Activated naive CD4-positive, alpha-beta T cell (primary cell): ENCODE measurements at places on chromosomes 16 and 17.
A peak's percentile ranks its signal among the peaks of the same experiment; 100 is the strongest.

- DNase-seq: no peak
Measured at GRCh38 chr17:76139801-76140660, 1.0 kb downstream of the FOXJ1 start.

DNA sequence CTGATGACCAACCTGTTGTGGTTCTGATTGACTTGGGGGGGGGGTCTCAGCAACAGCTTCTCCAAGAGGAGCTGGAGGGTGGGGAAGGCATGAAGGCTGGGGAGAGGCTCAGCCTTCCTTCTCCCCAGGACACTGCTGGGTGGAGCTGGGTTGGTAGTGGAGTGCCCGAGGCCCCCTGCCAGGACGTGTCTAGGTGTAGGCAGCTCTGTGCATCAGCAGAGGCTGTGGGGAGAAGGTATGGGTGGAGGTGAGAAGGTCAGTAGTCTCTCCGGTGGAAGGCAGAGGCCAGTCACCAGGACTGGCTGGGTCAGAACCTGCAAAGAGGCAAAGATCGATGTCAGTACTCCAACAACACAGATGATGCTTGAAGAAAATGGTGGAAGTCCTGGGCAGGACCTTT, 3.9 kb downstream of the CHAD start:
- no peak for DNase-seq

- peak; percentile 44 for DNase-seq
Measured at GRCh38 chr17:17729620-17730249, 48.5 kb downstream of the RAI1 start.

GRCh38 chr17:65498816-65499215, 62.6 kb downstream of the AXIN2 start:
- DNase-seq: no peak

- no peak for DNase-seq
Measured at GRCh38 chr16:63578791-63579190, 1542.6 kb upstream of the CDH8 start.

DNA sequence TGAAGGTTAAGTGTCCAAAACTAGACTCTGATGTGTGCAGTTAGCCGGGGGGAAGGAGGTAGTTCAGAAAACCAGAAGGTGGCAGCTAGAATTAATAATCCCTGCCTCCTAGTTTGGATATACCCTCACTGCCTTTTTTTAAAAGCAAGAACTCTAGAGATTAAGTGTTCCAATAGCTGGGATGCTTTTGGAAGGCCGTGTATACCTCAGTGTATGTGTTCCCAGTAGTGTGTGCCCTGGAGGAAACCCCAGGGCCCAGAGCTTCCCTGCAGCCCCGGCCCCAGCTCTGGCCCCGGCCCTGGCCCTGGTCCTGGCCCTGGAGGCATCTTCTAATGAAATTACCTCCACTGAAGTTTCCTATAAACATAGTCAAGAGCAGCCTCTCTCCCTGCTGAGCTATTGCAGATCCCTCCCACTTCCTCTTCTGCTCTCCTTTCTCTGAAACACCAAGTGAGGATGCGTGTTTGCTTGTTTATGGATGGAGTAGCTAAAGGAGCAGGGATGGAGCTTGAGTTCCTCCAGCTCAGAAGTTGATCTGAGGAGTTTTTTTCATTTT, 130.7 kb downstream of the PRKCA start:
- DNase-seq: no peak

DNA sequence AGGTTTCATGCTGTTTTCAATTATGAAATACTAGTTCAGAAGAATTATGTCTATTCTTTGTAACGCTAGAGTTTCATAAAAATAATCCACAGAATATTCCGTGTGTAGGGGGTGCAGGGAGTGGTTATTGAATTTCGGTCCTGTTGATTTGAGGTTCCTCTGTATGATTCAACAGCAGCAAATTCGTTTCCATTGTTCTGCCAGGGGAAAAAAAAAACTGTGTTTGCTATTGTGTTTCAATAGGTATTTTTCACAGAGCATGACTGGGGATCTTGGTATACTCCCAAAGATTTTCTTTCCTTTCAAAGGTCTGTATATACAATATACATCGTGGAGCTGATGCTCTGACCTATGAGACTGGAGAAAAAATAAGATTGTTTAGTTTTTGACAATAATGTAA, 15.8 kb downstream of the SHISA9 start:
- DNase-seq: no peak

- no peak for DNase-seq
Measured at GRCh38 chr16:23296994-23297393, 5.1 kb upstream of the SCNN1B start.

DNA sequence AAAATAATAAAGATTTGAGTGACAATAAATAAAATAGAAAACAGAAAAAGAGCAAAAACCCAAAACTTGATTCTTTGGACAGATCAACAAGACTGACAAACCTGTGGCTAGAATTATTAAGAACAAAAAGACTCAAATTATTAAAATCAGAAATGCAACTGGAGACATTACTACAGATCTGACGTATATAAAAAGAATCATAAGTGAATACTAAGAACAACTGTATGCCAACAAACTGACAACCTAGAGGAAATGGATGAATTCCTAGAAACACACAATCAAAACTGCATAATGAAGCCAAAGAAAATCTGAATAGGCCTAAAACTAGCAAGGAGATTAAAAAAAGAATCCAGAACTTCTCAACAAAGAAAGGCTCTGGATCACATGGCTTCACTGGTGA, 47.4 kb downstream of the NETO2 start:
- DNase-seq: no peak

- no peak for DNase-seq
Measured at GRCh38 chr16:2223942-2224486, 623 bp downstream of the E4F1 start.

DNA sequence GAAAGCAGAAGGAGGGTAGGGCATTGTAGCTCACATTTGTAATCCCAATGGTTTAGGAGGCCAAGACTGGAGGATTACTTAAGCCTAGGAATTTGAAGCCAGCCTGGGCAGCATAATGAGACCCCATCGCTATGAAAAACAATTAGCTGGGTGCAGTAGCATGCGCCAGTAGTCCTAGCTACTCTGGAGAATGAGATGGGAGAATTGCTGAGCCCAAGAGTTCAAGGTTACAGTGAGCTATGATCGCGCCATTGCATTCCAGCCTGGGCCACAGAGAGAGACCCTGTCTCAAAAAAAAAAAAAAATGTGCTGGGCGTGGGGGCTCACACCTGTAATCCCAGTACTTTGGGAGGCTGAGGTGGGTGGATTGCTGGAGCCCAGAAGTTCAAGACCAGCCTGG, 5.0 kb downstream of the ATF7IP2 start:
- no peak for DNase-seq

GRCh38 chr16:87836844-87837581, 32.3 kb downstream of the SLC7A5 start:
- DNase-seq: no peak

DNA sequence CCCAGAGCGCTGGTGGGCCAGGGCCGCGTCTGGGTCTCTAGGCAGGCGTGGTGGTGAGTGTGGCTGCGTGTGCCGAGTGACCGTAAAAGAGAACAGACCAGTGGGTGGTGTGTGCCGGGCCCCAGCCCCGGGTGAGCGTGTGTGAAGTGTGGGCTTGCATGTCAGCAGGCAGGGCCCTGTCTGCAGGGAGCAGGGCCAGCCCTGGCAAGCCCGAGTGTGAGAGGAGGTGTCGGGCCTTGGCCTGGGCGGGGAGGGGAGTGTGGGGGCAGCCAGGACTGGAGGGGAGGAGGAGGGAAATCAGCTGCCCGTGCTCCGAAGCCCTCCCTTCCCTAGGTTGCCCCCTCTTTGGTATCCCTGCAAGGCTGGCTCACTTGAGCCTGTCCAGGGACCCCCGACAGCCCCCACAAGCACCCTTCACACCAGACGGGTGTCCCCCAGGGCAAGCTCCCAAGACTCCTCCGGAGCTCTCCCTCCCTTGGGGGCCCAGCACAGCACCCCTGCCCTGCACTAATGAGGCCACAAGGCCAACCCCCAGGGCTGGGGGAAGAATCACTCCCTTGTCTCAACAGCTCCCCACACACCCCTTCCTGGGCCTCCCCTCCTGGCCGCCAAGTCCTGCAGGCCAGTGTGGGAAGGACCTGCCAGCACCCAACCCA, 1.9 kb downstream of the USH1G start:
- DNase-seq: no peak

DNA sequence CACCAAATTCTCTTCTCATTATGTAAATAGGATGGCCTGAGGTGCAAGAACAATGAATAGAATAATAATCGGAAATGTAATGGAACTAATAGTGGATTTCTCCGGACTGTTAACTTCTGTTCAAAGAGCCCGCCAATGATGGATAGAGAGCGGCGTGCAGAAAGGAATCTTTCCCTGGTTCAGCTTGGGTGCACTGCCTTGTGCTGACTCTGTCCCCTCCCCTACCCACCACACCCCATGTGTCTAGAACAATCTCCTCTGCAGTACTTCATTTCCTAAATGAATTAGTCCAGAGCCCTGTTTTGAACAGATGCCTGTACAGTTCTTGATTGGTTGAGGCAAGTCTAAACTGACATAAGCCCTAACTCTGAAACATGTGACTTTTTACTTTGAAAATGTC, 125.4 kb downstream of the CDH13 start:
- DNase-seq: no peak

- DNase-seq: no peak
Measured at GRCh38 chr16:16025214-16025968, 76.0 kb downstream of the ABCC1 start.

DNA sequence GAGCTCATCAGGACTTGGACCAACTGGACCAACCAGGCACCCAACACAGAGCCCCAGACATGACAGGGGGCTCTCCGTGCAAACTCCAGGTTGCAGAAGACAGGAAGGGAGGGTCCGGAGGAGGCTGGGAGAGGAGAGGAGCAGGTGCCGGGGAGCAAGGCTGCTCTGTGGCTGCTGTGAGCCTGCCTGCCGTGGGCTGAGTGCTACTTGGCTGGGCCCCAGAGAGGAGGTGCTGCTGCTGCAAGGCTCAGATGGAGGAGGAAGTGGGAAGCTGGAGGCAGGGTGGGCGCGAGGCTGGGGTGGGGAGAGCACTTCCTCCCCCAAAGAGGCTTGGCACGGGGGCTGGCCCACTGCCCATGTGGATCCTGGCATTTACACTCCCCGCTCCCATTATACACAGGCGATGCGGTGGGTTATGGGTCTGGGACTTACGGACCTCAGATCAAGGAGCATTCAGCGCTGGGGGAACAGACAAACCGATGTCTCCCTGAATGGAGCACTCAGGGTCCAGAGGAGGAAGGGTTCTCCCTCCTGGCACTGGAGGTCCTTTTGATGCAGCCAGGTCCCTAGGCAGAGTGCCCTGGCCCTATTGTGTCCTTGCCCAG, 15.9 kb downstream of the EPOP start:
- no peak for DNase-seq

DNA sequence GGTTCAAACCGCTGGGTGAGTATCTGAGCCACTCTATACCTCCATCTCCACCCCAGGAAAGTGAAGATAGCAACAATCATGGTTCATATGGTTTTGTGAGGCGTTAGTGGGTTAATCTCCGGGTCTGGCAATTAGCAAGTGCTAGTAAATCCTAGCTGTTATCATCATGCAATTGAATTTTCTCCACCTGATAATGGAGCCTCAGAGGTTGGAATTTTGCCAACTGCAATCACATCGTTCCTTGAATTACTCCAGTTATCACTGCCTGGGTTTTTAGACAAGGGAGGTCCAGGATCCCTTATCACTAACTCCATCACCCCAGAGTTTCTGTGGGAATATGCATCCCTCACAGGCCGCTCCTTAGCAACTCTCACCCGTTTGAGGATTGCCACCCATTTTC, 311.5 kb downstream of the RBFOX1 start:
- no peak for DNase-seq

GRCh38 chr17:74126179-74126900, 77.1 kb upstream of the RPL38 start:
- DNase-seq: no peak

DNA sequence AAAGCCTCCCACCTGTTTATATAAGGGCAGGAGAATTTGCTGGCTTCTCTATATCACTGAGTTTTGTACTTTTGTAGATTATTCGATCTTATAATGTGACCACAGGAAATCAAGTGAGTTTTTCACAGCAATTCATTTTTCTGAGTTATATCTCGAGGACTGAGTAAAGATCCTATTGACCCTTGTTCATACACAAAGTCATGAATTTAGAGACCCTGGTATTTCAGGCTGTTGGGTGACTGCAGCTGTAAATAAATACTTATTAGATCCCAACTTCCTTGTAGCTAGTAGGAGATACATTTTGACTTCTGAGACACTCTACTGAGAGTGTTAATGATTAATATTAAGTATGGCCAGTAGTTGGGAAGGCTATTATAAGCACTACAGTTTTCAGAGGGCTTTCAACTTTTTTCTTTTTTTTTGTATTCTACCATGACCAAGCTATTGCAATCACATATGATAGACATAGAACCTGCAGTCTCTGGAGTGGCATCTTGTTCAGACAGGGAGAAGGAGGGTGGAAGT, 3.2 kb upstream of the KRT20 start:
- DNase-seq: no peak

- no peak for DNase-seq
Measured at GRCh38 chr16:78407191-78407590, 307.7 kb downstream of the WWOX start.

- no peak for DNase-seq
Measured at GRCh38 chr17:35545150-35545549, 7.7 kb upstream of the SLFN12L start.
